Fibroblast of the aortic adventitia (primary cell): ENCODE measurements at places on chromosomes 2 and 18. TPM values are rescaled to one million over a fixed set of nuclear protein-coding genes. Genes with fewer than 3 reads are reported as not detected.

DNA sequence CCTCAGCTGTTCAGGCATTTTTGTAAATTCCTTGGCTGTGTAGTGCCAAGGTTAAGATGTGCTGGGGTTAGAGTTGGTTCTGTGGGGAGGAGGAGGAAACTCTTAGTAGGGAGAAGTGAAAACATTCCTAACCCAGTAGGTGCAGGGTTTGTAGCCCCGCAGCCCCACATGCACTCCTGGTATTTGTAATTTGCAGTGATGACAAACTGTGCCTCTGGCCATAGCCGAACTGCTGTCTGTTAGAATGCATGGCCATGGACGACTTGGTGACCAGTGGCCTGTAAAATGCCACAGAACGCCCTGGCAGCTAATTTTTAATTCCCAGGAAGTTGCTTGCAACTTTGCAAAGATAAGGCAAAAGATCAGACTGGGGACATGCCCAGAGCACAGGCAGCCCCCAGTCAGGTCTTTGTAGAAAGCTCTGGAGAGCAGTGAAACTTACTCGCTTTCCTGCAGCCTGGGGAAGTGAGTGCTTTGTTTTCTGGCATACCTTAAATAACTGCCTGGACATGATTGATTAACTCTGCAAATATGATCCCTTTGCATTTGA lies 38.4 kb downstream of the LYPD6B start:
- no peak for DNase-seq

GRCh38 chr2:141316606-141317005 lies 814.2 kb downstream of the LRP1B start:
- no peak for DNase-seq

GRCh38 chr2:55159037-55159651 lies 72.9 kb downstream of the CLHC1 start:
- DNase-seq = peak; percentile 40

DNA sequence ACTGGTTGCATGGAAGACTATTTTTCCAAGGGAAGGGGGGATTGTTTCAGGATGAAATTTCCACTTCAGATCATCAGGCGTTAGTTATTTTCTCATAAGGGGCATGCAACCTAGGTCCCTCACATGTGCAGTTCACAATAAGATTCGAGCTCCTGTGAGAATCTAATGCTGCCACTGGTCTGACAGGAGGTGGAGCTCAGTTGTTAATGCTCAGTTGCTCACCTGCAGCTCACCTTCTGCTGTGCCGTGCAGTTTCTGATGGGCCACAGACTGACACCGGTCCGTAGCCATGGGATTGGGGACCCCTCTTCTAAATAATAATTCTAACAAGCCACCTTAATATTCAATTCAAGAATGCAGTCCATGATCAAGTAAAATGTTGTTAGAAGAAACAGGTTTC lies 34.9 kb downstream of the PLCL1 start:
- no peak for DNase-seq

GRCh38 chr2:134791616-134792015 lies 46.8 kb upstream of the ACMSD start:
- DNase-seq = no peak

DNA sequence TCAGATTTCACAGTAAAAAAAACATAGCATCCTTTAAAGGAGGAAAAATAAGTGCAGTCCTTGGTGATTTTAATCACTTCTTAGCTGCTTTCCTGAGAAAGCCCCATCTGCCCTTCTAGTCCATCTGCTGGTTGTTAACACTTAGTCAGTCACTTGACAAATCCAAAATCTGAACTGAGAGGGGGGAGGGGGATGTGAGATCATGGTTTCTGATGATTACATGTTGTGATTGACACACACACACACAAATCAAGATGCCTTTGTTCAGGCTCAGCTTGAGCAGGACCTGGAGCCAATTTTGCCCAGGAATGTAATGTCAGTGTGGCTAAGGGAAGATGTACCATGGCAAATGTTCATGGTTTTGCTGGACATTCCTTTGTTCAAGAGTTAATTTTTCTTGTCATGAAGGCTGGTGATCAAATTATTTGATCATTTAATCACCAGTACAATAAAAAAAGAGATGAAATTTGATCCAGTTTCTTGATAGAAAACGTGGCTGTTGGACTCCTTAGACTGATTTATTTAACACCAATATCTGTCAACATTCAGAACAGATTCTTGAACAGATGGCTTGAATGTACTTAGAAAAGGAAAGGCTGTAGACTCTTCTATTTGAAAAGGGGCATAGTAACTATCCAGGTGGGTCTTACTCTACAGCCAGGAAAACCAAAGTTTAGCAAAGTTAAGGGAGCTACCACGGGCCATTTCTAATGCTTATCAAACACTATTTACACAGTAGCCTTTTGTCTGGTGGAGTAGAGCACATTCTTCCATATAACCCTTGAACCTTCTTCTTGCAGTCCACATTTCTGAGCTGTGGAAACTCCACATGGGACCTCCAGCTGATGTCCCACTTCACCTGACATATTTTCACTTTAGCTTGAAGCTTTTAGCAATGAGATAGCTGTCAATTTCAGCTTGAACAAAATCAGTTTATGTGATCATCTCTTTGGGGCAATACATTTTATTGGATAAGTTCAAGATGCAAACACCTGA lies 408.7 kb downstream of the PIK3C3 start:
- no peak for DNase-seq

DNA sequence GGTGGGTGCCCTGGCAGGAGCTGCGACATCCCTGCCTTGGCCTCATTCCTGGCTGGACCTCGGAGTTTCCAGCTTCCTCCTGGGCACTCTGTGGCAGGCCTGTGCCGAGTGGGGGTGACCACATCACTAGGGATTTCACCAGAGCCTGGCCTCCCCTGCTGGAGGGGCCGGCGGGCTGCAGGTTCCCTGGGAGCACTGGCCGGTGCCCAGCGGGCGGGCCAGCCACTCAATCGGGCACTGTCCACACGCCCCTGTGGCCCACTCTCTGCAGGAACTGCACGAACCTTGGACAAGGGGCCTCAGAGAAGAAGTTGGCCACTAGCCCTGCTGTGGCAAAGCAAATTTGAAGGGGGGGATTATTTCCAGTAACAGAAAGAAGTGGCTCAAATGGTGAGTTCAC lies 110.7 kb upstream of the APCDD1 start:
- DNase-seq = no peak

GRCh38 chr18:58960946-58961722 lies 96.5 kb downstream of the ZNF532 start:
- DNase-seq = peak; percentile 91

GRCh38 chr2:171208657-171209056 lies 48.0 kb upstream of the TLK1 start:
- DNase-seq = no peak

- DNase-seq = no peak
Observed at GRCh38 chr2:44197816-44198215, 29.1 kb downstream of the PPM1B start.

DNA sequence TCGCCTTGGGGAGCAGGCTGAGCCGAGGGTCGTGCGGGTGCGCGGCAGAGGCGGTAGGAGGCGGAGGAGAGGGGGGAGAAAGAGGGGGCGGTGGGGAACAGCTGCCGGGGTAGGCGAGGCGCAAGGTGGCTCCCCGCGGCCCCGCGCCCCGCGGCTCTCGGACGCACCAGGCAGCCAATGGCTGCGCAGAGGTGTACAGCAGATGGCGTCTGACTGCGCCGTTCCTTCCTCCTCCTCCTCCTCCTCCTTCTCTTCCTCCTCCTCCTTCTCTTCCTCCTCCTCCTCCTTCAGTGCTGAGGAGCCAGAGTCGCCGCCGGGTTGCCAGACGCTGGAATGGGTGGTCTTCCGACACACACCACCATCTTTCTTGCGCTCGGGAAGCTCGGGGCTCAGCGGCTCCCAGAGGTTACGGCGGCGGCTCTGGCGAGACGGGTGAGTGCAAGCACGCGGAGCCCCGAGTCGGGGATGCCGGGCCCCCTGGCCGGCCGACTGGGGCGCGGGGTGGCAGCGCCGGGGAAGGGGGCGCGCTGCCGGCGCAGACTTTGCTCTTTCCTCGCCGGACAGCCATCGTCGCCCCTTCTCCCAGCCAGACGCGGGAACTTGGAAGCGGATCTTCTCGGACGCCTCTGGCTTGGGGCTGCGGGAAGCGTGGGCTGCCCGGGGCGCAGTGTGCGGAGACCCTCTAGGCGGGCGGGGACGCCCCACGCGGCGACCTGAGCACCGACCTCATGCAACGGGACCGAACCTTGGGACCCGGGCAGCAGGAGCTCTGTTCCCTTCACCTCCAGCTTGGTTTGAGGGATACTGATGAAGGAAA lies at the start of gene THSD7B:
Gene THSD7B (plus strand): TSS at position 290 of the 817 bp plus-strand sequence. CDS start 116,634 bp downstream, outside the sequence.
- DNase-seq = no peak

DNA sequence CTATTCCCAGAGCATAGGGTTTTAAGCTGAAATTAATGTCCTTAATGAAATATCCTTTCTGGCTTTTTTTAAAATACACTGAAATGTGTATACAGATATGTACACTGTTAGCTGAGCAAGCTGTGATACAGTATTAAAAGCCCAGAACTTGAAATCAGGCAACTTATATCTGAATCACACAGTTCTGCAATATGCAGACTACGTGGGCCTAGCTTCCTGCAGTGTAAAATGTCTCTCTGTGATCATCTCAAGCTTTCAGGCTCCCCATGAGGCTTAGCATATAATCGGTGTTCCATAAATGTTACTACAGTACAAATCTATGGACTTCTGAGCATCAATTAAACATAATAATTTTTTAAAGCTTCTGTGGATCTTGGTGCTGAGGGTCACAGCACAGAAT lies 8.2 kb downstream of the FBXO15 start:
- DNase-seq = no peak

DNA sequence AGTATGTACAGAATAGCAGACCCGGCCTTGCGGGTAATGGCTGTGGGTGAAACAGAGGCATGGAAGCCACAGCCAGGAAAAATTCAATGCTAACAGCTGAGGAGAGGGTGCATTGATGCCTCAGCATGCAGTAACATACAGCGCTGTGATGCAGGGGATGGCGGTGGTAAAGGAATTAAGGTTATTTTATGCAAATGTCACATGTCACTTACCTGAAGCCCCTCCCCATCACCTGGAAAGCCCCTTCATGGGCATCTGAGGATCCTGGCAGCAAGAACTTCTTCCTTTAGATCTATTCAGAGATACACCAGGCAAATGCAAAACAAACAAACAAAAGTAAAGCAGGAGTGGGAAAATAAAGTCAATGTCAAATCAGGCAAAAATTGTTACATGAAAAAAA lies 1.7 kb upstream of the SP110 start:
- DNase-seq = no peak

- no peak for DNase-seq
Observed at GRCh38 chr2:129502781-129503180, 476.7 kb upstream of the RAB6C start.

- no peak for DNase-seq
Observed at GRCh38 chr2:134973241-134974138, 54.9 kb downstream of the CCNT2 start.

GRCh38 chr2:240793313-240794177 lies 26.5 kb downstream of the KIF1A start:
- DNase-seq = no peak

DNA sequence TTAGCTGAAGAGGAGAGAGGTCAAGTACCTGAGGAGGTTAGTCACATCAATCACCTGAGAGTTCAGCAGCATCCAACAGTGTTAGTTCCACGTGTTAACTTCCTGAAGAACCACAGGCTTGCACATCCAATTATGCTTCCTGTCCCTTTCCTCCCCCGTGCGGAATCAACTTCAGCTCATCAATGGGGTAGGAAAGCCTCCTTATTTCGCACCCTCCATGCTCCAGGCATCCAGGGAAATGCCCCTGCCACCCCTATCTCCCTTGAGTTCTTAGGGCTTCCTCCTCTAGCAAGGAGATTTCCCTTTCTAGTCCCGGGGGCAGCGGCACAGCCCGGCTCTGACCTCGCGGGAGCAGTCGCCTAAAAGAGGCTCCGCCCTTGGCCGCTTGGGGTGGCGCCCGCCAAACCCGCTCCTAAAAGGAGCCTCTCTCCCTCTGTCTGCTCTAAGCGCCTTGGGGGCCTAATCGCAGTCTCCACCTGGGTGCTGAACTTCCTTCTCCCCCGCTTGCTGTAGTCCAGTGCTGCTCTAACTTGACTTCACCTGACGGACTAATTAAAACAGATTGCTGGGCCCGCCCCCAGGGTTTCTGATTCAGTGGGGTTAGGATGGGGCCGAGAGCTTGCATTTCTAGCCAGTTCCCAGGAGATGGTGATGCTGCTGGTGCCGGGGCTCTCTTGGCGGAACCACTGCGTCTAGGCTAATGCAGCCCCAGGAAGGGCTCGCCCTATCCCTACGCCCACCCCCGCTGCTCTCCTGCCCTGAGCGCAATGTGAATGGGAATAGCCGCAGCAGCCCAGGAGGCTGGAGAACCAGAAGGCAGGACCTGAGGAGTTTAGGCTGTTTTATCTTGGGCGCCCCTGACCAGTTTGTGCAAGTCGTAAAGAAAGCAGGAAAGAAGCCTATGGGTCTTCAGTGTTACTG lies 3.4 kb upstream of the TET3 start:
- no peak for DNase-seq

DNA sequence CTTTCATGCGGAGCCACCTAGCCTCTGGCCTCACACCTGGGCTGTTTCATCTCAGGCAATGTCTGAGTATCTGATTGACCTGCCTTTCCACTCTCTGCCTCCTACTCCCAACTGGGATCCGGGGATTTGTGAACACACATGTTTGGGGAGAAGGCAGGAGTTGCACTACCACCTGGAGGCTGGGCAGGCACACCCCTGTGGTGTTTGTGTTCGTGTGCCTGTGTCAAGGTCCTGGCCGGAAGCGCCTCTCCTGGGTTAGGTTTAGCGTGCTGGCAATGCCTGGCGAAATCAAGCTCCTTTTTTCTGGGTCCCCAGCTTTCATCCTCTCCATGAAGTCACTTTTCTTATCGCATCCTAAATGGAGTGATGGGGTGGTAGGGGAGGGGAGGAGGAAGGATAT lies 63.9 kb downstream of the GATA6 start:
- DNase-seq = no peak

DNA sequence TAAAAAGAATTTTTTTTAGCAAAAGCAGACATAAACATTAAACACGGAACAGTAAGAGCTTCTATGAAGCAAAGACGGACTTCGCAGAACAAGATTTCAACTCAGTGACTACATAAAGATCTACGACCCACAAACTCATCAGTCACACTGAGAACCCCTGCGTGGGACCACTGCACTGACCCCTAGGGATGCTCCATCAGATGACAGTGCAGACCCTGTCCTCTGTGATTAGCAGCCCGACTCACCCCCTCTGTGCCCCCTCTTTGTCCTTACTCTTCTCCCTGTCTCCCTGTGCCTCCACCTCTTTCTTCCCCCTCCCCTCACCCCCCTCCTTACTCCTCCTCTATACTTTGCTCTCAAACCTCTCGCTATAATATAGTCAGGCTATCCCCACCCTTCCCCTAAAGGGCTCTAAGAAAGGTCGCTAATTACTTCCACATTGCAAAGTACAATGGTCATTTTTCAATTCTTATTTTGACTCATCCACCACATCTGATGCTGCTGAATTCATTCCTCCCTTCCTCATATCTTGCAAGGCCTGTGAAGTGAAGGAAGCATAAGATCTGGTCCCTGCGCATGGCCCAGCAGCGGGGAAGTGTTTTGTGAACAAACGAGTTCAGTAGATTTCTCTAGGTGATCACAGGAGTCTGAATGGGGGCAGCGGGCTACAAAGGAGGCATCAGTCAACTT lies 89.3 kb downstream of the CABYR start:
- DNase-seq = no peak

The ARHGEF4 gene
- total RNA-seq = 5.2 and 9.8 TPM in 2 replicates

The ALPI gene
- not detected in 2 replicates for total RNA-seq

The LYPD1 gene
- total RNA-seq = 0.74 and 25.2 TPM in 2 replicates

The NAT8 gene
- total RNA-seq = not detected in 2 replicates
